MCF 10A (cell line): ENCODE measurements at places on chromosomes 13 and 19. TPM values are rescaled to one million over a fixed set of nuclear protein-coding genes. Genes with fewer than 3 reads are reported as not detected.

GRCh38 chr13:40275155-40275554 is 391.3 kb downstream of the FOXO1 start:
- no peak for DNase-seq

DNA sequence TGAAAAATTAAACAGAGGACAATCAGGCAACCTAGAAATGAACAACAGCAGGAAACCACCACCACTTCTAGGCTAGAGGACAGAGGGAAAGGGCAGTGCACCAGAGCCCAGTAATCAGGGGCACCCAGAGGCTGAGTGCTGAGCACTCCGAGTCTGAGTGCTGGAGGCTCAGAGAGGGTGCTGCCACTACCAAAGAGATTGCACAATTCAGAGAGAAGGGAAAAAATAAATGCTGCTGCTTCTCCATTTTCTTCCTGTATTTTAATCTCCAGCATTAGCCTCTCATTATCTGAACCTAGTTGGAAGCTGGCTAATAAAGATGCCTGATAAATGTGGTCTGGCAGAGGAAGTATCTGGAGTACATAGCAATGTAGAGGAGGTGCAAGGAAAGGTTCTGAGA is 11.8 kb upstream of the ZNF175 start:
- no peak for DNase-seq

DNA sequence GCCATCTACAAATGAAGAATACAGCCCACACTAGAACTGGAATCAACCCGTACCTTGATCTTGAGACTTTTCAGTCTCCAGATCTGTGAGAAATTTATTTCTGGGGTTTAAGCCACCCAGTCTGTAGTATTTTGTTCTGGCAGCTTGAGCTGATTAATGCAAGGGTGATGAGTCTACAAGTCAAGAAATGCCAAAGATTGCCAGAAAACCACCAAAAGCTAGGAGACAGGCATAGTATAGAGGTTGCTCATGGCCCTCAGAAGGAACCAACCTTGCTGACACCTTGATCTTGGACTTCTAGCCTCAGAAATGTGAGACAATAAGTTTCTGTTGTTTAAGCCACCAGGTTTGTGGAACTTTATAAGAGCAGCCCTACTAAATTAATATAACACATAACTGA is 428.2 kb upstream of the KLF12 start:
- DNase-seq: no peak

DNA sequence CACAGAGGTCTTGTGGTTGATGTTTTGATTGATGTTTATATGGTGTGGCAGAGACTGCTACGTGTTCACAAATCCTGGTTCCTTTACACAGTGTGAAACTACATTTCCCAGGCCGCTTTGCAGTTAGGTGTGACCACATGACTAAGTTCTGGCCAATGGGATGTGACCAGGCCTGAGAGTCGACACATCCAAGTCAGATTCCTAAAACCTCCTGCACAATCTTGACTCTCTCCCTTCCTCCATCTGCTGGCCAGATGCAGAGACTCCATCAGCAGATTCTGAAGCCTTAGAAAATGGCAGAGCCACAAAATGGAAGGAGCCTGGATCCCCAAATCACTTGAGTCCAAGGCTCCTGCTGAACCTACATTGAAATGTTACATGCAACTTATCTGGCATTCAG is 12.6 kb downstream of the CD37 start:
- peak; percentile 58 for DNase-seq

GRCh38 chr13:94246495-94246894 is 233.0 kb downstream of the DCT start:
- DNase-seq: no peak

DNA sequence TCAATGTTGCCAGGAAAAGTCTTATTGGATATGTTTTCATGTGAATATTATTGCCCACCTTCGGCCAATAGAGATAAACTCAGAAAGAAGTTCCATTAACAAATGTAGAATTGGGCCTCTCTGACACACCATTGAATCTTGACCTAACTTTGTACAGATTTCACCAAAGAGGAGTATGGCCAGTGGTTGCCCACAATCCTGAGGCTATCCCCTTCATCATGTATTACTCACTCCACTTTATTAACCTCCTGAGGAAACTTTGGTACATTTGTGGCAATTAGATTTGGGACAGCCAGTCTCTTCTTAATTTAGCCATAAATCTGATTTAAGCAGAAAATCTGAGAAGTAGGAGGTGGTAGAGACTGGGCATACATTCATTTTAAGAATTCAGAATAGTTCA is 53.3 kb upstream of the POSTN start:
- DNase-seq: no peak

DNA sequence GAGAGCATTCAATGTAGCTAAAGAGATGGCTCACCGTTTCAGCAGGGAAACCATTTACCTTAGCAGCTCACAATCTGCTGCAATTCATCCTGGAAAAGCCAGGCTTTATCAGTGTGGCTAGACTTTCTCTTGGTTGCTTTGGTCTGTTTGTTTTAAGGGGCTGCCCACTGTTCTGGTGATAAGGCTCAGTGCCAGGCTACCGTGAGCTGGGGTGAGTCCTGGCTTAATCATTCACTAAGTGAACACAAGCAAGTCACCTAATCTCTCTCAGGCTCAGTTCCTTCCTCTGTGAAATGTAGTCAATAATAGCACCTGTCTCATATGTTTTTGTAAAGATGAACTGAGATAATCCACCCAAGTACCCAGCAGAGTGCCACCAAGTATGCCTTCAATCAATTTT is 229.0 kb downstream of the TEX29 start:
- DNase-seq: no peak

DNA sequence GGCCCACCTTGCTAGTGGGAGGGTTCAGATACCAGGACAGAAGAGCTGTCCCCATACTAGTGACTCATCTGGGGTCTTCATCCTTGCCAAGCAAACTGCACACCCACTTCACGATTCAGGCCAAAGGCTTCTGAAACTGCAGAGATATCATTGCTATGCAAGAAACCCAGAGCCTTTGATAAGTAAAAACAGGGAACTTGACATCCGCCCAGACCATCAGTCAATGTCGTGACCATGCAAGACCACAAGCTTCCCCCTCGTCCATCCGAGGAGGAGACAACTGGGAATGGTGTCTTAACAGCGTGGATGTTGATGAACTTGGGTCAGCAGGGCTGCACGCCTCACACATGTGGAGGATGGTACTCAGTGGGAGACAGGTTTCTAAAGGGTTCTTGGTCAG is 58.0 kb downstream of the ABCC4 start:
- no peak for DNase-seq

DNA sequence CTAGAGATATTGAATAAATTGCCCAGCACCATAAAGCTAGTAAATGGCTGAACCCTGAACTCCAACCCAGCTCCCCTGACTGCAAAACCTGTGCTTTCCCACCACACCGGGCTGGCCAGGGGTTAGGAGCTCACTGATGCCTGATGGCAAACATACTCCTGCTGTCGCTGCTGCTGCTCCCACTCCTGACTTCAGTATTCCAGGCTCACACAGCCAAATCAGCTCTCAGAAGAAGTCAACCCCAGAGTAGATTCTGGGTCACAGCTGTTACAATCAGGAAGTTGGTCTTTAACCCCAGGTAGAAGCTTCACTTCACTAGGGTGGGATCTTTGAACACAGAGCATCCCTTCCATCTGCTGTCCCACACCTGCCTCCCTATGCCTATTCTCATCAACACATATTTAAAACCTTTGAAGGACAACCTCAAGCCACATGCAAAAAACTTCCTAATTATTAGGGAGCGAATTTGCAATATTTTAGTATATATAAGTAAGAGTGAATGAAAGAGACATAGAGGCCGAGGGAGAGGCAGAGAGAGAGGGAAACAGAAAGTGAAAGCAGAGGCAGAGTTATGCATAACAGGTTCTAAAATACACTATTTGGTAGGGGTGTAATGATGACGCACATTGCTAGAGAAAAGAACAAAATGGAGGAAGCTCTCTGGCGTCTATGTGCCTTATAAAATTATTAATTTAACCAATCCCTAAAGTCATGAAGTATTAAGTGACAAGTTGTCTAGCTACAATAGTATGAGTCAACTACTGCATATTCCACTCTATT is 99.4 kb upstream of the SERP2 start:
- DNase-seq: peak; percentile 66

GRCh38 chr13:37576601-37577000 is 22.0 kb downstream of the POSTN start:
- DNase-seq: peak; percentile 21

DNA sequence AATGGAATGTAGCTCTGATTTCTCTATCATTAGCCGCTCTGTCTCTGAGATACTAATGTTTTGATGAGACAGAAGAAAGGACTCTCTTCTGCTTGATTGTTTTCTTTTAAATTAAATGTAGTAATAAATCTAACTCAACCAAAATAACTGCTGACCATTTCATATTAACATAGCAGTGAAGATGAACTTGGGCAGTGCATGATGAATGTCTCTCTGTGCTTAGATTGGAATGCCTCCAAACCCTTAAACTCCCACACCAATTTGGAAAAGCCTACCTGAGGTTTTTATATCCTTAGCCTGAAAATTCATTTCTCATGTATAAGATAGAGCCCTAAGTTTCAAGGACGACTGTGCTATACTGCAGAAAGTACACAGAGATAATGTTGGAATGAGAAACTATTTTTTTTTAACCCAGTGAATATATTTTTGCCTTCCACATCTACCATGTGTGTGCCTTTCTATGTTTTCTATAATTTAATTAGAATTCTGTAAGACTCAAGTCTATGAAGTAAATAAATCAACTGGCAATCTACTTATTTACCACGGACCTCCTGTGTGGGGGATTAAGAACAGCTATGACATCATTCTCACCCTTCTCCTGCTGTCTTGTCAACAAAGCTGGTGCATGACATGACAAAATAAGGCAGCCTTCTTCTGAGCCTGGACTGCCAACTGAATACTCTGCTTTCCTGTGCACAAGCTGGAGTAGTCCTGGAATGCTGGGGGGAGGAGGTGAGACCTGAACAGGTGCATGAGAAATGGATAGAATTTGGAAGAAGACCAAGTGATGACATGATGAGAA is 155.5 kb downstream of the FGF9 start:
- no peak for DNase-seq

DNA sequence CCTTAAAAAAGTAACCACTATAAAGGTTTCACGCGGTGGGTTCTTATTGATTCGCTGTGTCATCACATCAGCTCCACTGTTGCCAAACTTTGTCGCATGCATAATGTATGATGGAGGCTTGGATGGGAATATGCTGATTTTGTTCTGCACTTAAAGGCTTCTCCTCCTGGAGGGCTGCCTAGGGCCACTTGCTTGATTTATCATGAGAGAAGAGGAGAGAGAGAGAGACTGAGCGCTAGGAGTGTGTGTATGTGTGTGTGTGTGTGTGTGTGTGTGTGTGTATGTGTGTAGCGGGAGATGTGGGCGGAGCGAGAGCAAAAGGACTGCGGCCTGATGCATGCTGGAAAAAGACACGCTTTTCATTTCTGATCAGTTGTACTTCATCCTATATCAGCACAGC is 30.6 kb downstream of the FGF9 start:
- no peak for DNase-seq

DNA sequence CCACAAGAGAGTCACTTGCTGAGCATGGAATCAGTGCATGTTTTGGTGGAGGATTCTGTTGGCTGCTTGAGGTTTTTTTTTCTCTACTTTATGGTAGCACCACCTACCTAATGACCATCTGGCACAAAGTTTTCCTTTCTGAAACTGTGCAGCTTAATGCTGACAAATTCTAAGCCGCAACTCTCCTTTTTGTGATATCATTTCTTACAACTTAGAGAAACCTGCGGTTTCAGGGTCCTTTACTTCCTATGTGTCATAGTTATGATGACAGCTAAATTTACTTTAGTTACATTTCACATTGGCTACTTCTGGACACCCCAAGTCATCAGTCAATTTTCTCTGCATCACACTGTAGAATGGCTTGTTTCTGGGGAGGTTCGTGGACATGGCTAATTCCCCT is 115.4 kb upstream of the TMTC4 start:
- DNase-seq: no peak

- no peak for DNase-seq
Measured at GRCh38 chr13:97356592-97356991, 77.4 kb upstream of the RAP2A start.

DNA sequence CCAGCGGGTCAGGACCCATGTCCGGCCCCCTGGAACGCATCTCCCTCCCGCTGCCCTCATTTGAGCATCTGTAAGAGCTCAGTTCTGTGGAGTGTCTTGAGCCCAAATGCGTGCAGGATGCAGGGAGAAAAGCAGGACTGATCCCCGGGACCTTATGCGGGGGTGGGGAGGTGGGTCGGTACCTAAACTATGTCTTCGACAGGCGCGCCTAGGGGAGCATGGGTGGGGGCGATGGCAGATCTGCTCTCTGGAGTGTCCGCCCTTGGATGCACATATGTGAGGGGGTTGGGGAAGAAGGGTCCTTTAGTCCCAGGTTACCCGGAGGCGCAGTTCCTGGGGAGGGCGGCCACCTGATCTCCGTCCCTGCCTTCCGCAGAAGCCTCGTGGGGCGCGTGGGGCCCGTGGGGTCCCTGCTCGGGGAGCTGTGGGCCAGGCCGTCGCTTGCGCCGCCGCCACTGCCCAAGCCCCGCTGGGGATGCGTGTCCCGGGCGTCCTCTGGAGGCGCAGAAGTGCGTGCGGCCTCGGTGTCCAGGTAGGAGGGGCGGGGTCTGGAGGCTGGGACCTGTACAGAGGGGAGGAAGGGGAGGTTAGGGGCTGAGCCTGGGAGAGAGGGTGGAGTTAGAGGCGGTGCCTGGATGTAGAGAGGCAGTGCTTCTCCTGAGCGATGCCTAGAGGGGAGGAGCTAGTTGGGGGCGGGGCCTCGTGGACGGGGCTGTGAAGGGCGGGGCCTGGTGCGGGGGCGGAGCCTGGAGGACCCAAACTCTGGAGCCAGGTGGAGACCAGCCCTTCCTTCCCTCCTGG is 2.9 kb downstream of the CILP2 start:
- peak; percentile 46 for DNase-seq

DNA sequence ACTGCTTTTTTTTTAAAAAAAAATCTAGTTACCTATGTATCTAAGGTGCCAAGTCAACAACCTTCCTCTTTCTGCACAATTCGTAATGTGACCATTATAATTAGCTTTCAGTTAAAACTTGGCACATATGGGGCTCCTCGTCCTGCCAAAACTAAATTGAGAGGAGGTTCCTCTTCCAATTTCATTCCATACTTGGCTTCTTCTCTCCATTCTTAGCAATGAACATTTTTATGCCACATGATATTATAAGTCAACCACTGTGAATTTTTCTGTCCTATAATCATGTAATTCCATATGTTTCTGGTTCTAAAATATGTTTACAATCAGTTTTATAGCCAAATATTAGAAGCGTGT is 177.0 kb downstream of the DCLK1 start:
- DNase-seq: no peak

ZSCAN4 gene
- total RNA-seq: not detected in 2 replicates

EPSTI1 gene
- total RNA-seq: not detected in 2 replicates

SLC1A6 gene
- not detected in 2 replicates for total RNA-seq

KIR3DL2 gene
- not detected in 2 replicates for total RNA-seq

CLDND2 gene
- 0.79 TPM in 1 of 2 replicates, not detected in the other for total RNA-seq

ZNF540 gene
- total RNA-seq: 1.1 TPM in 2 replicates

MYDGF gene
- total RNA-seq: 188 and 231 TPM in 2 replicates
